ENCODE measurements at places on chromosomes 1 and 21. TPM values are rescaled to one million over a fixed set of nuclear protein-coding genes. Genes with fewer than 3 reads are reported as not detected.

DNA sequence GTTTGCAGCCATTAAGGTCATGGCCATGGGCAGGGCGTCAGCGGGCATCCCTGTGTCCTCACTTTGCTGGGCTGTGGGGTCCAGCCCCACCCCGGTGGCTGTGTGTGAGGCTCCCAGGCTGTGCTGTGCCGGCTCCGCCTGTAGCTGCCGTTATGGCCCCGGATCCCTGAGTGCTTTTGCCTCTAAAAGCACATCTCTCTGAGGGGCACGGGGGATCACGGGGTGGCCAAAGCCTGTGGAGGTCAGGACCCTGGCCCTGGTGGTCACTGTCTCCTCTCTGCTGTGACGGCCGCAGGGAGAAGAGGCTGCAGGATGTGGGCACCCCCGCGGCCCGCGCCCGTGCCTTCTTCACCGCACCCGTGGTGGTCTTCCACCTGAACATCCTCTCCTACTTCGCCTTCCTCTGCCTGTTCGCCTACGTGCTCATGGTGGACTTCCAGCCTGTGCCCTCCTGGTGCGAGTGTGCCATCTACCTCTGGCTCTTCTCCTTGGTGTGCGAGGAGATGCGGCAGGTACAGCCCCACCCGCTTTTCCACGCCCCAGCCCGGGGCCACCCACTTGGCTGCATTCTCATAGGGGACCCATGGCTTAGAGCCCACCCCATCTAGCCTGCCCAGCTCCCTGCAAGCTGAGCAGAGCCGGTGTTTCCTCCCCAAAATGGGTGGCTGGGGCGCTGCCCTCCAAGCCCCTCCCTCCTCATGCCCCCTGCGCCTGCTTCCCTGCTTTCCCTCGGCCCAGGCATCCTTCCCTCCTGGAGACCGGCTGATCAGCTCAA, 48.2 kb downstream of the TRPM2 start:
- no peak for DNase-seq

DNA sequence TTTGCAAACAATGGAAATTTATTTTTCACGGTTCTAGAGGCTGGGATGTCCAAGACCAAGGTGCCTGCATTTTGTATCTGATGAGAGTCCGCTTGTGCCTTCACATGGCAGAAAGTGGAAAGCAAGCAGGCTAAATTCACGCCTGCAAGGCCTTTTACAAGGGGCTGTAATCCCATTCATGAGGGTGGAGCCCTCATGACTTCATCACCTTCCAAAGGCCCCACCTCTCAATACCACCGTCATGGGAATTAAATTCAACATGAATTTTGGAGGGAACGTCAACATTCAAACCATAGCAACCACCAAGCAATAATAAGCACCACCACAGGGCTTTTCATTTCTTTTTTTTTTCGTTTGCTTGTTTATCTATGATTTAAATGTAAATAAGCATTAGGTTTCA, 115.3 kb downstream of the C1orf21 start:
- no peak for DNase-seq

Gene SYPL2
- polyA plus RNA-seq = 9.8 TPM

DNA sequence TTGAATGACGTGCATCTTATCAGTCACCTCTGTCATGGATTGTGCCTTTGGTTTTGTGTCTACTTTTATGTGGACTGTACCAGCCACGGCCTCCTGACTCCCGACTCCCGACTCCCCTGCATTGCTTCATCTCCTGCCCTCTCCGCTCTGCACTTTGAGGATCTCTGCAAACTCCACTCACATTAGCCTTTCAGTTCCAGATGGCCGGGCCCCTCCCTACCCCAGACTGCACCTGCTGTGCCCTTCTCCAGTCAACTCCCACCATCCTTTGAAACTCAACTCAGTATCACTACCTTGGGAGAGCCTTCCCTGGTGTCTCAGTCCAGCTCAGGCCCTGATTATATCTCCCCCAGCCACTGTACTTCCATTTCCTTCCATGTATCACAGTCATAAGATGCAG, 71.4 kb downstream of the MDM4 start:
- peak; percentile 20 for DNase-seq

GRCh38 chr1:109556563-109556962, 8.1 kb downstream of the GNAI3 start:
- DNase-seq = no peak

DNA sequence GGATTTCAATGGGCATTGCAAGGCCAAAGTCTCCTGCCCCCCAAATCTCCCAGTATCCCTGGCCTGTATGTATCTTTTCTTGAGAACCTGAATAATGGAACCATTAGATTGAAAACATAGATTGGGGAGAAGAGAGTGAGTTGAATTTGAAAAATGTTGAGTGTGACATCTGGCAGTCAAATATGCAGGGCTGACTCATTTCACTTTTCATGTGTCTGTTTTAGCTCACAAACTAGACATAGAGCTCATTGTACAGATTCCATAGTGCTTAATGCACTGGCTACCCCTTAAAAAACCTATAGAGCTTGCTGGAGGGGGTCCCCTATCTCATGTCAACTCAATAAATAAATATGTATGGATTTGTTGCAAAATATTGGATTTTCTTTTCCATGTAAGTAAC, 30.8 kb downstream of the DDR2 start:
- DNase-seq = no peak

Gene KMO
- polyA plus RNA-seq = 35.5 TPM
